ENCODE measurements at places on chromosomes 1 and 21. TPM values are rescaled to one million over a fixed set of nuclear protein-coding genes. Genes with fewer than 3 reads are reported as not detected.

DNA sequence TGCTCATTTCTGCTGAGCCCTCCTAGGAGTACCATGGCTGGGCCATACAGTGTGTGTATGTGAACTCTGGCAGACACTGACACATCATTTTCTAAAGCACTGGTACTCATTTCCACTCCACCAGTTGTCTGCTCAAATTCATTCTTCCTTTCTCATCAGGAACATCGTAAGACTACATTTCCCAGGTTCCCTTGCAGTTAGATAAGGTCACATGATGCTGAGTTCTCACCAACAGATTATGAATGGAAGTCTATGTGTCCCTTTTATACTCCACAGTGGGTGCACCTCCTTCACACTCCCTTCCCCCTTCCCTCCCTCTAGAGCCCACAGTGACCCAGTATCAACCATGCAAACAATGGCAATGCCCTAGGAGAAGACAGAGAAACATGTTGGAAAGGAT lies 38.3 kb upstream of the PAX7 start:
- no peak for DNase-seq

ICOSLG gene
- 14.9 TPM for polyA plus RNA-seq

AGO1 gene
- polyA plus RNA-seq: 18.5 TPM

GBP6 gene
- polyA plus RNA-seq: 0.08 TPM

MAN1A2 gene
- polyA plus RNA-seq: 41.5 TPM

TTLL7 gene
- 6.3 TPM for polyA plus RNA-seq

DIRAS3 gene
- 2.4 TPM for polyA plus RNA-seq

- no peak for DNase-seq
Measured at GRCh38 chr1:69410893-69411292, 156.8 kb upstream of the LRRC7 start.

DNA sequence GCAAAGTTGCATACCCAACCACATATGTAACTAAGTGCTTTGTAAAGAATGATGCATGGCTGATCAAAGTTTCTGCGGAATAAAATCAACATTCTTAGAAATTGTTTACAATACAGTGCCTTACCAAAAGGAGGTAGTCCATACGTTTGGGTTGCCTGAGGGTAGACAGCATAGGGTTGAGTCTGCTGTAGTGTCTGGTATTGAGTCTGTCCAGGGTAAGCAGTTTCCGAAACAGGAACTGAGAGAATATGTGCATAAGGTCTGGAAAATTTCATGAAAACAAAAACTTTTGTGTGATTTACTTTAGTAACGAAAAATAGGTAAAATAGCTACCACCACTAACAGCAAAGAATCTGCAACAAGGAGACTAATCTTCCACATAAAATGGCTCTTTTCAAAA lies 53.0 kb downstream of the EYA3 start:
- DNase-seq: no peak

DNA sequence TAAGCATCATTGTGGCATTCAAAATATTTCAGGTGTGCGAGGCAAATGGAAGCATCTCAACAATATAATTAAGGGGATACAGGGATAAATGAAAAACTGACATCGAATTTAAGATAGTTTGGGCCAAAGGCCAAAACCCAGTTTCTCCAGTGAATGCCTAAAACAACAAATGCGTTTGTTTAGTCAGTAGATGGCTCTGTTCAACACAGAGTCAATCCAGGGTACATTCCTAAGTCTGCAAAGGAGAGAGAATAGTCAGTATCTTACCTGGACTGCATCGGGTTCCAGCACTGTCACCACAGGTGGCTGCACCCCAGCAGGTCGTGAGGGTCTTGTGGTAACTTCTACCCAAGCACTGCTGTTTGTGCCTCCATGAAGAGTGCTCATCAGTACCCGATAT lies 321.1 kb downstream of the KCTD3 start:
- no peak for DNase-seq

All from renal cortex interstitium (tissue), 15 donors.